ENCODE measurements at places on chromosomes 11 and 22. TPM values are rescaled to one million over a fixed set of nuclear protein-coding genes. Genes with fewer than 3 reads are reported as not detected.

CSNK2A3 gene
- polyA plus RNA-seq = 0.24 TPM

SLC37A2 gene
- polyA plus RNA-seq = 2.3 TPM

CHKA gene
- polyA plus RNA-seq = 21.4 TPM

PIK3C2A gene
- polyA plus RNA-seq = 18.1 TPM

IGLL5 gene
- polyA plus RNA-seq = not detected

CDCA5 gene
- 8.1 TPM for polyA plus RNA-seq

MMP7 gene
- not detected for polyA plus RNA-seq

UPK2 gene
- 1.3 TPM for polyA plus RNA-seq

HPX gene
- 2.5 TPM for polyA plus RNA-seq

IL17RA gene
- 2.6 TPM for polyA plus RNA-seq

- DNase-seq = no peak
These were observed 7.7 kb downstream of the SELENOO start for GRCh38 chr22:50208430-50208938.

DNA sequence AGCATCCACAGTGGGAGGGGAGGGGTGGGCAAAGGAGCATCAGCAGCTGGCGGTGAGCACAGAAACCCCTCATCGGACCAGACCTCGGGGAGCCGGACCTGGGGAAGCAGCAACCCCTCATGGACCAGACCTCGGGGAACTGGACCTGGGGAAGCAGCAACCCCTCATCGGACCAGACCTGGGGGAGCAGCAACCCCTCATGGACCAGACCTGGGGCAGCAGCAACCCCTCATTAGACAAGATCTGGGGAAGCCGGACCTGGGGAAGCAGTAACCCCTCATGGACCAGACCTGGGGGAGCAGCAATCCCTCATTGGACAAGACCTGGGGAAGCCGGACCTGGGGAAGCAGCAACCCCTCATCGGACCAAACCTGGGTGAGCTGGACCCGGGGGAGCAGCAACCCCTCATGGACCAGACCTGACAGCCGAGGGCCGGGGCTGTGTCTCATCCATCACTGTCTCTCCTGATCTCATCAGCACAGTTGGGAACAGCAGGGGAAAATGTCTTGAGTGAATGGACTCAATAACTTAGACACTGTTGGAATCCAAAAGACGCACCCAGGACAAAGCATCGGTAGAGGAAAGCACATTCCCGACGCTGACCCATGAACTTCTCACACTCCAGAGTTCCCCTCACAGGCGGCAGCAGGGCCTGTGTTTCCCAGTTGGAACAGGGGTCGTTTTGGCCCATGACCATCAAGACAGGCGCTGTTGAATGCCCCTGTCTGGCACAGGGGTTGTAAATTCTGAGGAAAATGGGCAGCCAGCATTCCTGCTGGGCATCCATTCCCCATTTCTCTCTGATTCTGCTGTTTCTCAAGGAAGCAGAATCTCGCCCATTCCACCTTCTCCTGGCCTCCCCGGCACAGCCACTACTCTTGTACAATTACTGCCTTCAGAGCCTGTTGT lies 1494.6 kb downstream of the TBC1D22A start:
- DNase-seq = no peak

DNA sequence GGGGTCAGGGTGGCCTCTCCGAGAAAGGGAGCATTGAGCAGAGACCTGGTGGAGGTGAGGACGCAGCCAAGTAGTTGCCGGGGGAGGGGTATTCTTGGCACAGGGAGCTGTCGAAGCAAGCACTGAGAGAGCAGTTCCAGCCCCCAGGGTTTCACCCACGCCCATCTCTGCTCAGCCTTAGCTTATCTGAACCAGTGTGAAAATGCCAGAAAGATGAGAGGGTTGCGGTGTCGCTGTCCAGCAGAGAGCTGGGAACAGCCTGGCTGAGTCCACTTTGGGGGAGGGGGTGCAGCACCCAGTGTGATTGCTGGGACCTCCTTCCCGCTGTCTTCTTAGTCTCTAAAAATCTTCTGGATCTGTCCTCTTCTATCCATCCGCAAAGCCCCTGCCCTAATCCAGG lies 123.3 kb upstream of the TBCEL start:
- no peak for DNase-seq

DNA sequence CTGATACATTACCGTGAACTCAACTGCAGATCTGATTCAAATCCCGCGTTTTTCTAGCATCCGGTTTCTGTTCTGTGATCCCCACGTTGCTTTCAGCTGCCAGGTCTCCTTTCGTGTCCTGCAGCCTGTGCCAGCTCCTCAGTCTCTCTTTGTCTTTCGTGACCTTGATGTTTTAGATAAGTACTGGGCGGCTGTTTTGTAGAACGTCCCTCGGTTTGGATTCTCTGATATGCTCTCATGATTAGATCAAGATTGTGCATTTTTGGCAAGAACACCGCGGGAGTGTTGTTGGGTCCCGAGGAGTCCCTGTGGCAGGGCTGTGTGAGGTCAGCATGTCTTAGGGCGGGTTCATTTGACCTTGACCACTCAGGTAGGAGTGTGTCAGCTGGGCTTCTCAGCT lies 38.6 kb downstream of the KCNQ1 start:
- no peak for DNase-seq

- no peak for DNase-seq
These were observed 289.5 kb downstream of the CADM1 start for GRCh38 chr11:115214644-115215234.

- DNase-seq = peak; percentile 40
These were observed 7.7 kb downstream of the SLC25A18 start for GRCh38 chr22:17570851-17571631.

DNA sequence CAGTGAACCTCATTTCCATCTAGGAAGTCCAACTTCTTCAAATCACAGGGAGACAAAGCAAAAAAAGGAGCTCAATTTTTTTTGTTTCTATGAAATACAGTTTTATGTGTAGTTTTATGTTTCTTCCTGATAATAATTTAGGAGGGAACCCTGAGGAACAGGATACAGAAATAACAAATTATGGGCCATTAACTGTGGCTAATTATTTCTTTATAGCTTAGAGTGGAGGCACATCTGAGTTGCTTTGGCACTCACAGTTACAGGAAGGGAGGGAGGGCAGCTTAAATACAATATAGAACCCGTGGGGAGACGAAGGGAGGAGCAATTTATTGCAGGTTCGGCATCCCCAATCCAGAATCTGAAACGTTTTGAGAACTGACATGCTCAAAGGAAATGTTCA lies 37.1 kb upstream of the HORMAD2 start:
- DNase-seq = no peak

- no peak for DNase-seq
These were observed 84.6 kb upstream of the PARVA start for GRCh38 chr11:12292766-12293165.

GRCh38 chr11:10590218-10590915 lies 21.9 kb upstream of the LYVE1 start:
- no peak for DNase-seq

DNA sequence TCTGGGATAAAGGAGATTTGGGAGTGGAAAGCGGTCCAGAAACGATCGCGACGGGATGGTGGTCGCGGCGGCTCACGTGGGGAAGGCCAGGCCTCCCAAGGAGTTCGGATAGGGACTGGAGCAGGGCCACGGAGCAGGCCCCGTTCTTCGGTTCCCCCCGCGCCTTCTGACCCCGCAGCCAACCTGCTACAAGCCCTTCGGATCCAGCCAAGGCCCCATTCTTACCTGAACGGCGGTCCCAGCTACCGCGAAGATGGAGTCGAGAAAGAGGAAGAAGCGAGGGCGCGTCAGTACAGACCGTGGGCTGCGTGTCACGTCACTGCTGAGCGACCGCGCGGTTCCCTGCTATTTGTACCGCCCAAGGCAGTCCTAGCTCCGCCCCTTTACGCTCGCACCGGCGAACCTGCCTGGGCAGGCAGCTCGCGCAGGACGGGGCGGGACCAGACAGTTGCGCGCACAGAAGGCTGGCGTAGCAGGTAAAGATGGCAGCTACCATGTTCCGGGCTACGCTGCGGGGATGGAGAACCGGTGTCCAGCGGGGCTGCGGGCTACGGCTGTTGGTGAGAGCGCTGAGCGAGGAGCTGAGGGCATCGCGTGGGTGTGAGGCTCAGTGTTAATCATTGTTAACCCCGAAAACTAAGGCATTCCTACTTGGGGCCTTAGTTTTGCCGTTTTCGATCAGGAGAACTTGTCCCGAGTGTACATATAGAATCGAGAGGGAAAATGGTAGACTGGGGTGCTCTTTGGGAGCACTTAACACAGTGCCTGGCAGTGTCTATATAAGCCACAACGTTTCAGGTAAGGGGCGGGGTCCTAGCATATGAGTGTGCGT lies at the start of the genes FAU and MRPL49:
FAU (minus strand) TSS at position 270 of the 832 bp plus-strand sequence. CDS start 321 bp downstream, outside the sequence.
MRPL49 (plus strand) TSS at position 457 of the 832 bp plus-strand sequence; CDS start at position 483, 26 bp downstream.
- peak; percentile 91 for DNase-seq

DNA sequence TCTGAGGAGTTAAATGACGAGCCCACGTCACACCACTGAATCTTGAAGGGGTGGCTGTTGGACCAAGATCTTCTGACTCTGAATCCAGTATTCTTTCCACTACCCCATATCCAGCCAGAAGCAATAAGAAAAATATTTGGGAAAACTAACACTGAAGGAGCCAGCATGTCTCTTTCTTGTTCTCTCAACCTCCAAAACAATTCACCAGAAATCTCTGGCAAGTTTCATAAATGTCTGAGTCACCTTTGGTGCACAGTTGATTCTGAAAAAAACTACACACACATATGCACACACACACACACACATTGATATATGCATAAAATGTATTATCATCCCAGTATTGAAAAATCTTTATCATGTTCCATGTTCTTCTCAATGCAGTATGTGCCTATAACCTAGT lies 104.3 kb upstream of the BLID start:
- no peak for DNase-seq

GRCh38 chr11:13102513-13102840 lies 93.4 kb downstream of the RASSF10 start:
- no peak for DNase-seq

DNA sequence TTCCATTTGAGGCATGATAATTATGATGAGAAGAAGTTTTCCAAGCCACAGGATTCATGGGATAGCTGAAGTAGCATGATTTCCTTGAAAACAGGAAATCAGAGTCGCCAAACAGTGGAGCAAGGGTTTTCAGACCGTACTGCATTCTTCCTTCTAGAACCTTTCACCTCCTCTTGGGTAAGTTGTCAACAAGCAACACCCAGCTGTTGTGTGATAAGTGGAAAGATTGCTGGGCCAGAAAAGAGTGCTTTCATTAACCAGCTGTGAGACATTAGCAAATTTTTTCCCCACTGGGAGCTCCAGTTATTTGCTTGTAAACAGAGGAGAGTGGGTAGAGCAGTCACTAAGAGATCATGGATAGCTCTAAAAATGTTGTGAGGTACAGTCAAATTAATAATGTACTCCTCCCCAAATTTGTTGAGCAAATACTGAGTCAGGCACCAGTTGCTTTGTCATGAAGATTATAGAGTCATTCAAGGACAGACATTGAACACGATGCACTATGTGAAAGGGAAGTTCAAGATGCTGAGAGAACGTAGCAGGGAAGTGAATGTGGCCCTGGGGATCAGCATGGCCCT lies 11.7 kb upstream of the MPEG1 start:
- no peak for DNase-seq

- DNase-seq = no peak
These were observed 32.5 kb downstream of the NOX4 start for GRCh38 chr11:89458716-89459115.

GRCh38 chr11:70038034-70038834 lies 39.9 kb upstream of the ANO1 start:
- DNase-seq = no peak

DNA sequence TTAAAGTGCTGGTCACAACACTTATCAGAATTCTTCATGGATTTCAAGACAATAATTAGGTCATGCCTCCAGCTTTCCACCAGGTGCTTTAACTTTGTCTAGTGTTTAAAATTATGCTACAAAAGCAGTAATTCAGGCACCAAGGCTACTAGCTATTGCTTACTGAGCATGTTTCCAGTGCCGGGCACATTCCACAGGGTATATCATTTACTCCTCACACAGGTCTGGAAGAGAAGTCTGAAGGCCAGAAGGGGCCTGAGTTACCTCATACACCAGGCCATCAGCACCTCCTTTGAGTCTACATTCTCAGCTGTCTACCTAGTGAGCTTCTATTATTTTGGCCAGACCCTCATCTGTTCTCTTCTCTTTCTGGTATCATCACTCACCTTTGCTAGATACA lies 41.7 kb upstream of the LMO2 start:
- no peak for DNase-seq

- no peak for DNase-seq
These were observed 46.9 kb upstream of the PICALM start for GRCh38 chr11:86115542-86116385.

- DNase-seq = no peak
These were observed 116.6 kb upstream of the BID start for GRCh38 chr22:17890892-17891291.

GRCh38 chr11:82718307-82718706 lies 15.4 kb downstream of the FAM181B start:
- no peak for DNase-seq

GRCh38 chr11:30740091-30740490 lies 153.9 kb upstream of the MPPED2 start:
- no peak for DNase-seq

DNA sequence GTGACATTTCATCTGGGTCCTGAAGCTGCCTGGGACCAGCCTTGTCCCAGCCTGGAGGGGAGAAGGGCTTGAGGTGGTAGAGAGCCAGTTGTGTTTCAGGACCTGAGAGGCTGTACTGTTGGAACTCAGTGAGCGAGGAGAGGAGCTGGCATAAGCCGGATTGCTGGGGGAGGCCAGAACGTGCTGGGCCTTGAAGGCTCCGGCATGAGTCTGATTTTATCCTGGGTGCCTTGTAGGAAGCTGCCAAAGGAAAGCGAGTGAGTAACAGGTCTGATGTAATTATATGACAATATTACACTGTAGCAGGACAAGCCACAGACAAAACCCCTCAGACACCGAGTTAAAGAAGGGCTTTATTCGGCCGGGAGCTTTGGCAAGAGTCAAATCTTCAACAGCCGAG lies 17.2 kb downstream of the AP2A2 start:
- DNase-seq = no peak

DNA sequence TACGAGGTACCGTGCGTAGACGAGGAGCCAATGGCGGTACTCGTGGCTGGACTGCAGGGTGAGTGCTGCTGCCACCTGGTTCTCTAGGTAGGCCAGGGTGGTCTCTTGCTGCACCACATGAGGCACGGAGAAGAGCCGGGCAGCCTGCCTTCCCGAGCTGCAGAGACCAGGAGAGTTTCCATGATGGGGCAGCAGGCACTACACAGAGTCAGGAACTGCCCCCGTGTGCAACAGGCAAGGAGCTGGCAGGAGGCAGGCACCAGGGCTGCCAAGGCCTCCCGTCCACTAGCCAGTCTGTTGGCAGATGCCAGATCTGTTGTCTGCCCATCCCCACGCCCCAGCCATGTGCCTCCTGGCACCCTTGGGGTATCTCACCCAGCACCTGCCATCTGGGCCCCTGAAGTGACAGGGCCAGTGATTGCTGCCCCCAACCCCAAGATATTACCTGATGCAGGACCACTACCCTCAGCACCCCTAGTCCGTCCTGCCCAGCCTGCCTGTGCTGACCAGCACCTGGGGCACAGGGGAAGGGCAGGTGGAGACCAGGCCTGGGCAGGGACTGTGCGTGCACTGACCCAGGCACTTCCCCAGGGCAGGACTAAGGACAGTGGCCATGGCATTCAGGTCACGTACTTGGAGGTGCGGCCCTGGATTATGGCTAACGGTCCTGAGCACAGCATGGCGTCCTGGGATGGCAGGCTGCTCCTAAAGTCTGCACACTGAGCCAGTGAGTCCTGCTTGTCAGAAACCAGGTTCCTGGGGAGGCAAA lies 62.0 kb upstream of the CLTCL1 start:
- DNase-seq = no peak
